ENCODE measurements at places on chromosomes 7 and 10.

- no peak for DNase-seq
These were observed 27.6 kb downstream of the PFKFB3 start for GRCh38 chr10:6230315-6230714.

GRCh38 chr10:54402576-54402975 is 398.5 kb downstream of the PCDH15 start:
- DNase-seq = no peak

DNA sequence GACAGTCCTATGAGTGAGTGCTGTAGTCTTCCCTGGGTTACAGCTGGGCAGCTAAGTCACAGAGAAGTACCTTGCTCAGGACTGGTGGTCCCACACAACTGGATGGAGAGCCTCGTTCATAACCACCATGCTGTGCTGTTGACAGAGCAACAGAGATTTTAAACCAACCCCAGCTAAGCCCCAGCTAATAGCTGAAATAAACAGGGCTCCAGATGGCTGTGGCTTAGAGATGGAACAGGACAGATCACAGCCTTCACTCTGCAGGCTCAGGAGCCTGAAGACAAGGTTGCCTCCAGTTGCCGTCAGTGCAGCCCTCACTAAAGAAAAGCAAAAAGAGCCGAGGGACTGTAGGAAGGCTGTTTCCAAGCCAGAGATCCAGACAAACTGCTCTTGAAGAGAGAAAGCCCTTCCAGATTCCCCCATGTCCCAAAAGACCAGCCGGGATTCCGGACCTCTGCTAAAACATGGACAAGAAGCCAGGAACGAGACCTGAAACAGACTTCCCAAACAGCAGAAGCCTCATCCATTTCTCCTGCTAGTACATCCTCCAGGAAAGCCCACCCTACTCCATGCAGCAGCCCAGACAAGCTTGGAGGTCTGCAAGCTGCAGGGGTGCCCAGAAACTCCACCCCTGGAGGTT is 4.2 kb downstream of the HTRA1 start:
- no peak for DNase-seq

- DNase-seq = no peak
These were observed 93.1 kb downstream of the ARID5B start for GRCh38 chr10:61994405-61995219.

- DNase-seq = no peak
These were observed 757.1 kb downstream of the AUTS2 start for GRCh38 chr7:70355198-70356020.

DNA sequence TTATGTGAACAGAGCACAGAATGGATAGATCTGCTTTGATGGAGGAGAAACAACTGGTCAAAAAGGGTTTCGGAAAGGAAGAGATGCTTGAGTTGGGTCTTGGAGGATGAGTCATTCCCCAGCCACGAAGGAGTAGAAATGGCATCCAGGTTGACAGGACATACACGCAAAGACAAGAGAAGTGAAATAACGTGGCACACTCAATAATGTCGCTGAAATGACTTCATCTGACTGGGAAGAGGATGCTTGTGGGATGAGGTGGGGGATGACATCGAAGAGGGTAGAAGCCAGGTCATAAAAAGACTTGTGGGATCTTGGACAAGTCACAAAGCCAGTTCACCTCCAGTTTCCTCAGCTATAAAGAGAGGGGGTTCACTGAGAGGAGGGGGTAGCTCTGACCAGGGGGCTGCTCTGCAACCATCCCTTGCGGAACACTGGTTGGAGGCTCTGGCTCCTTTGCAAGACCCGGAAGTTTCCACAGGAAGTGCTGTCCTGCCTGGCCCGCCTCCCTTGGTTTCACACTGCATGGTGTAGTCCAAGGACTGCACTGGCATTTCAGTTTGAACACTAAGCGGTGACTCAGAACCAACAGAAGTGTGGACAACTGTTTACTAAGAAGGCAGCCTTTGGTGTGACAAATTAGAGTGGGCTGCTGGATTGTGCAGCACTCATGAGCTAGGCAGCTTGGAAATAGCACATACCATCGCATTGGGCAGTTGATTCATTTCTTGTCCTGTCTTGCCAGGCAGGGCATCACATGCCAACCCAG is 189.9 kb upstream of the ADO start:
- DNase-seq = no peak

DNA sequence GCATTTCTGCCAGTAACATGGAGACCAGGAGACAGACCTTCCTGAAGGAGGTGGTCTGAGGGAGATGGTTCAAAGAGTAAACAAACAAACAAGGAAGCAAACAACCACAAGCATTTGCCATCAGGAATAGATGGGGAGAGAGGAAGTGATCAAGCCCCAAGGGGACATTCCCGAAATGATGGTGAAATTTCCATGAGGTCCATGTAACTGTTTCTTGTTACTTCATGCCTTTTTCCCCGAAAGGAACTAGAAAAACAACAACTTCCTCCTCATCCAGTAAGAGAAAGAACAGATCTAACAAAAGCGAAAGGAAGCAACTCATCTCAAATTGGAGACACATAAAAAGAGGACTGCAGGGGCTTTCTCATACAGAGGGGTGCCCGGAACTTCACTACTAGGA is 152.5 kb upstream of the ZNF32 start:
- no peak for DNase-seq

DNA sequence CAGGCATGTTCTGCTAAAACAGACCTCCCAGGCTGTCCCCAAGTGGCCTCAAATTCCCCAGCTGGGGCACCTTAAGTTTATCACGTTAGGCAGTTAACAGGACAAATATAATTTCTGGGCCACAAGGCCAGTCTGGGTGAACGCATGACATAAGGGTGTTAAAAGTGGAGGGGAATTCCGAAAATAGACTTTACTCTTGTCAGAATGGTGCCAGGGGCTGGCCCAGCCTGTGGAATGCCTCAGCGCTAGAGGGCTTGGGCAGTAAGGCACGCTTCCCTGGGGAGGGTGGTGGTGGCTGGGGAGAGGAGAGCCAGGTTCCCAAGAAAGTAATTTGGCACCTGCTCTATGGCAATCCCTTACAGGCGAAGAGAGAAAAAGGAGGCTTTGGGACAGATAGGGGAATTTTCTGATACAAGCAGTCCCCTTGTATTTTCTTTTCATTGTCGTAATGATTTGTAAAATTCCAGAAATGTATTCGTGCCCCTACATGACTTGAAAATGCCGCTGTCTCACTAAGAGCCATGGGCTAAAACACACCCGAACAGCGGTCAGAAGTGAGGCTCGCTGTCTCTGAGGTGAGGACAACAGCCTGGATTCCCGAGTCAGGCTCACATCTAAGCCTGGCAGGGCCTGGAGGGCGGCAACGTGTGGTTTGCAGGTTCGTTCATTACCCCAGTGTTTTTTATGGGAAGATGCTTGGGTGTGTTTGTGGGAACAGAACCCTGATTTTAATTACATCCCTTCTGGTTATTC is 463.2 kb upstream of the GALNT17 start:
- DNase-seq = no peak

- no peak for DNase-seq
These were observed 14.3 kb upstream of the ARHGAP12 start for GRCh38 chr10:31942892-31943291.

GRCh38 chr10:132538790-132539421 is 1.3 kb downstream of the INPP5A start:
- DNase-seq = no peak

GRCh38 chr10:73810735-73811465 is 498 bp downstream of the NDST2 start:
- peak; percentile 22 for DNase-seq

DNA sequence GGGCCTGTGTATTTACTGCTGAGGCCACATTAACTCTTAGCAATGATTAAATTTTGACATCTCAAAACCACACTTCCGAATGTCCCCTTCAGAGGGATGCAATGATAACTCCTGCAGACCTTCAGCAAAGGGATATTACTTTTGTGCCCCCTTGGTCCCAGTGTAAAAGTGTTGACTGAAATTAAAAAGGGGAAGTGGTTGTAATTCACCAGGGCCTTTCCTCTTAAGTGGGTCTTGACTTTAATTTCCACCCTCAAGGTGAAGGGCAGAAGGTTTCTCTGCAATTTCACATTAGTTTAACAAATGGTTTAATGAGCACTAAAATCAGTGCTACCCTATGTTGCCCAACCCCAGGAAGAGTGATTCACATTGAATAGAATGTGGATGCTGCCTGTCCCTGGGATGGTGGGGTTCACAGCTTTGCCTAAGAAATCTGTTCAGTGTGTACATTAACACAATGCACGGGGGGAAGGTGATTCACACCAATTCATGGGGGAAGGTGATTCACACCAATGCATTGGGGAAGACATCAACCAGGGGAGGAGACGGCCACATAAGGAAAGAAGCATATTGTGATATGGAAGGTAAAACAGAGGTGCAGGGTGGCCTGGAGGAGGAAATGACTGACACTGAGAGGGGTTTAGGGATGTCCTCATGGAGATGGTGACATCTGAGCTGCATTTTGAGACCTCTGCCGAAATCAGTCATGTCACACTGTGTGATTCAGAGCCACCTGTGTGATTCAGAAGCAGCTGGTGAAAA is 19.4 kb upstream of the TNS3 start:
- DNase-seq = no peak

DNA sequence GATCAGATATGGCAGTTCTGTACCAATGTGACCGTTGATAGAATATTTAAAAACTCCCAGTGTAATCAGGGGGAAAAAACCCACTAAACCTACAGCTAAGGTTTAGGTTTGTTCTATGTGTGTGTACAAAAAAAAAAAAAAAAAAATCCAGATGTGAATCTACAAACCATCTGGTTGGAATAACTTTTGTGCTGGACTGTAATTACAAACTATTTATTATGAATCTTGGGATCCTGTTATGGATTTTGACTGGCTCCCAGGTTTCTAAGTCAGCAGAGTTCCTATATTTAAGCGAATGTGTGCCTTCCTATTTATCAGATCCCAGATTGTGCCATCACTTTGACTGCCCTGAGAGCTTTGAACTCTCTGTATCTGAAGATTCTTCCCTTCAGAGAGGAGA is 29.1 kb downstream of the BMPER start:
- no peak for DNase-seq

DNA sequence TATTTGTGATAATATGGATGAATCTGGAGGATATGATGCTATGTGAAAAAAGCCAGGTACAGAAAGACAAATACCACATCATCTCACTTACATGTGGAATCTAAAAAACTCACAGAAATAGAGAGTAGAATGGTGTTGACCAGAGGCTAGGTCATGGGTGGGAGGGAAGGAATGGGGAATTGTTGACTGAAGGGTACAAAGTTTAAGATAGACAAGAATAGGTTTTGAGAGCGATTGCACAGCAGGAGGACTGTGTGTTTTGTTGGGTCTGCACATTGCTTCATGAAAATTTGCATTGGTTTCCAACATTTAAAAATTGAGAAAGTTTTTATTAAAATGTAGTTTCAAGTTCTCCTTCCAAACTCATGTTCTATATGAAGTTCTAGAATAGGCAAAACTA is 8.4 kb downstream of the SLC26A5 start:
- DNase-seq = no peak

GRCh38 chr7:20350996-20351692 is 20.4 kb downstream of the ITGB8 start:
- DNase-seq = no peak

DNA sequence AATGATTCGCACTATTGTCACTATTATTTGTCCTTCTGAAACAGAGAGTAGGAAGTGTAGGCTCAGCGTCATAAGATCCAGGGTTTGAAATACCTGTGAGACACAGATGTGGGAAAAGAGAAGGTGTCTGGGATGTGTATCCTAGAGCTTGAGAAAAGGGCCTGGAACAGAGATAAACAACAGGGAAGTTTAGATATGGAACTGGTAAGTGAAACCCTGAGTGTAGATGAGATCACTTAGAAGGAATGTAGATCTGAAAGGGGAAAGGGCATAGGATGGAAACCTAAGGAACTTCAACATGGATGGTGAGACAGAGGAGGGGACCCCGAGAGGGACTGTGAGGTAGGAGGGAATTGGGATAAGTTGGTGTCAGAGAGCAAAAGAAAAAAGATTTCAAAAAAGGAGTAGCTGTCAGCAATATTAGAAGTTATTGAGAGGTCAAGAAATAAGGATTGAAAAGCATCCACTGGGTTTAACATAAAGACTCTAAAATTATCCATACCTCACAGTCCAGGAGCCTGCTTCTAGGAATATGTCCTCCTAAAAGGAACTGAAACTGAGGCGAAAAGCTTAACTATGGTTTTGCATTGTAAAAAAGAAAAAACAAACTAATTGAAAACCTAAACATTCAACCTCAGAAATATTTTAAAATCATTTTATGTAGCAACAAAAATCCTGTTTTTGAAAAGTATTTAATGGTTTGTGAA is 119.2 kb upstream of the NPVF start:
- DNase-seq = no peak

DNA sequence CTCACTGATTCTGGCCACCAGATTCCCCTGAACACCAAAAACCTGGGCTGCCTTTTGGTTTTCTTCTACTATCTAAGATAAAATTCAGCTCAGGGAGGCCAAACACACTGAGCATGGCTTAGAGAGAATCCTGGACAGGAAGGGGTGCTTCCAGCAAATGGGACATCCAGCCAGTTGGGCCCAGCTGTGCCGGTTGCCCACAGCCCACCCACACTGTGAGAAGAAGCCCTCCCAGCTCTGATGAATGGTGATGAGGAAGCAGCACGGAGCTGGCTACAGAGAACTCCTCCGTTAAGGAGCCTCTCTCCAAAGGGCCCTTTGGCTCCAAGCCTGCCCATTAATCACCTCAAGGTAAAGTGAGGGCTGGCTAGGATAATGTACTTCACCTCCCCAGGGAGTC is 15.9 kb downstream of the LRRC18 start:
- no peak for DNase-seq
